Caki2 (cell line): ENCODE measurements at places on chromosomes 13 and 19. TPM values are rescaled to one million over a fixed set of nuclear protein-coding genes. Genes with fewer than 3 reads are reported as not detected.
A peak's percentile ranks its signal among the peaks of the same experiment; 100 is the strongest.

DNA sequence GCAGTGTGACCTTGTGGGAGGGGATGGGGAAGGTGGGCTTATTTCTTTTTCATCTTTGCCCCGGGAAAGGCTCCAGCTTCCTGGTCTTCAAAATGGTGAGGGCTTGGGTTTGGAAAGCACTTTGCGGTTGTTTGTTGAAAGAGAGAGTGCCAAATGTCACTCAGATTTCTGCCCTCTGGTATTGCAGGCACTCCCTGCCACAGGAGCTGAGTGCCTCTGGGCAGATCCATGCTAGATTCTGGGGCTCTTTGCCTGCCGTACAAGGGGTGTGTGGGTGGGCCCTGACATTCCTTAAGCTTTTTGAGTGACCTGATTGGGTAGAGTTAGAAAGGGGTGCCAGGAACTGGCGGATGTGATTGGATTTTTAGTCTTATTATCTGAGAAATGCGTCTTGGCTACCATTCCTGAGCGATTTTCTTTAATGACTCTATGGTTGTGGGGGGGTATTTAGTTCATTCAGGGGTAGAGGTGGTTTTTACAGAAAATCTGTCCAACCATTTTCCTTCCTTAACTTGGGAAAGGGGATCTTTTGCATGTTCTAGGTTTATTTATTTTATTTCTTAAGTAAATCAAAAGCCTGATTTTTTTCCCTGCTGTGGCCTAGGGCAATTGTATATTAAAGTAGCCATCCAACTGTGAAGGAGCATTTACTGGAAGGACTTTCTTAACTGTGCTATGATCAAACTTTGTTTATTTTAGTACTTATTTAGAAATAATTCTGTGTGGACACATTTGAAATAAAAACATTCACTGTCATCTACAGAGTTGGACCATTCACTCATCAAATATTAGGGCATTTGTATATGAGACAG, 3.2 kb downstream of the ARHGAP35 start:
- peak; percentile 87 for DNase-seq

MAG gene
- total RNA-seq, result 5.7 and 10.4 TPM in 2 replicates

DNA sequence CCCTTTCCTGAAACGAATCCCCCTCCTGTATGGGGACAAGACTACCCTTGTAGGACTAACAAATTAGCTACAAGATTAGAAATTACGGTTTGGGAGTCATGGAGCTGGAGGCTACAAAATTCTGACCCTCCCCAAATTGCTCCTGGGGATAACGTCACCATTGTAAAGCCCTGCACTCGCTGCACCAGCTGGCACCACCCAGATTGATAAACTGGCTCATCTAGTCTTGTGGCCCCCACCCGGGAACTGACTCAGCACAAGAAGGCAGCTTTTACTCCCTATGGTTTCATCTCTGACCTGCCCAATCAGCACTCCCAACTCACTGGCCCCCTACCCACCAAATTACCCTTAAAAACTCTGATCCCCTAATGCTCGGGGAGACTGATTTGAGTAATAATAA, 150.6 kb upstream of the TSC22D1 start:
- DNase-seq, result no peak

DNA sequence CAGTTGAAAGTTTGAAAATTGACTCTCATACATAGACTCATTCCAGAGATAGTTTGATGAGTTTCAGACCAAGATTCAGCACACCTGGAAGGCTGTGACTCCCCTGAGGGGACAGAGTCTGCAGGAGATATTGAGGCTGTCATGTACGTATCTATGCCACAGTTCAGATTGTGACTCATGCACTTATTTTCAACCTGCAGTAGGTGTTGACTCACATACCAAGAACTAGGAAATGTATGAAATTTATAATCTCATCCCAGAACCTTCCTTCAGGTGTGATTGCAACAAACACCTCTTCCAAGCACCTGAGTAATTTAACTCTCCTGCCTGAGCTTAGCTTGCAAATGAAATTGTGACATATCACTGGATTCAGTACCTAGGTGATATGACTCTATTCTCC, 64.4 kb upstream of the ZNF43 start:
- no peak for DNase-seq

- no peak for DNase-seq
Measured at GRCh38 chr19:45152504-45153338, 8.1 kb downstream of the NKPD1 start.
